ENCODE measurements at places on chromosomes 6 and 20.

DNA sequence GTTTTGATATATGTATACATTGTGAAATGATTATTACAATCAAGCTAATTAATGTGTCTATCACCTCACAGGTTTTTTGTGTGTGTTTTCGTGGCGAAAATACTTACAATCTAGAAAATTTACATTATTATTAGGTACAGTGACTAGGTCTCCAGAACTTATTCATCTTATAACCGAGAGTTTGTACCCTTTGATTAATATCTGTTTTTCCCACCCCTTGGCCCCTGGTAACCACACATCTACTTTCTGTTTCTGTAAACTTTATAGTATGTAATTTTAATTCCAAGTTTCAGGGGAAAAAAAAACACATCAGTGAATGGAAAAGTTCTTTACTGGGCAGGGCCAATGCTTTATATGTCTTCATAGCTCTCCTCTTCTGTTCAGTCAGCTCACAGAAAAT, 131.4 kb downstream of the LMBRD1 start:
- DNase-seq, result no peak

- no peak for DNase-seq
Observed at GRCh38 chr6:67112120-67112519, 1405.1 kb upstream of the EYS start.

DNA sequence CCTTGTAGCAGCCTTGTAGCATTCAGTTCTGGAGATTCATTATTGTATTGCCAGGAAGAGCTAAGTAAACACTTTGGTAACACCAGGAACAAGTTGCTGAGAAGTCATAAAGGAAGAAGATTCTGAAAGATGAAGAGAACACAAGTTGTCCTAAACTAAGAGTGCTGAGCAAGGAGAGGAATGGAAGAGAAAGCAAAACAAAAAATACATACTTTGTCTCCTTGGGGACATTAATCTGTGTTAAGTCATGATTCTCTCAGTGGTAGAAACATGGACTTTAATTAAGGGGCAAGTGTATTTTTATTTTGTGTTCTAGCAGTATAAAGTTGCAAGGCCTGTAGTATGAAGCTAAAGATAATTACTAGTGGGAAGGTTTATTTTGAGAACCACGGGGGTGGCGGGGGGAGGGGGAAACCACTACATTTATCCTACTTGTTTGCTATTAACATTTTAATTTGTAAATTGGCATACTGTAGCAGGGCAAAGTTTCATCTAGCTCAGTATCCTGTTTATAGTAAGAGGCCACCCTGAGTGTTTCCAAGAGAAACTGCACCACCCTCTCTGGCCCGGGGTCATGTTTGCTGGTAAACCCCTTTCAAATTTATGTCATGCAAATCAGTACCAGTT, 463.0 kb downstream of the CDKAL1 start:
- DNase-seq, result no peak

DNA sequence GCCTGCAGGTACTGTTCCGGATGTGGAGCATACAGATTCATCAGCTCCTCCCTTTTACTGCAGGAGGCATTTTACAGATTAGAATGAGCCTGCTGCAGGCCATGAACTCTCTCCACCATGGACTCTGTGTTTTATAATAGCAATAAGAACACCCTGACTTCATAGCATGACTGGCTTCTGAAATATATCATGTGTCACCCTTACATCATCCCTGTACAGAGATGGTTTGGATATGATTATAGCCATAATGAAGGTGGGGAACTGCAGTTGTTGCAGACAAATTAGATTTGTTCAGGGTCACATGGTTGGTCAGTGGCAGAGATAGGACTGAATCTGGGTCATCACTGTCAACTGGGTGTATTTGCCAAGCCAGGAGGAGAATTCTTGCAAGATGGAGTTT, 100.7 kb downstream of the FOXO3 start:
- no peak for DNase-seq
